ENCODE measurements at places on chromosomes 2 and 18.

DNA sequence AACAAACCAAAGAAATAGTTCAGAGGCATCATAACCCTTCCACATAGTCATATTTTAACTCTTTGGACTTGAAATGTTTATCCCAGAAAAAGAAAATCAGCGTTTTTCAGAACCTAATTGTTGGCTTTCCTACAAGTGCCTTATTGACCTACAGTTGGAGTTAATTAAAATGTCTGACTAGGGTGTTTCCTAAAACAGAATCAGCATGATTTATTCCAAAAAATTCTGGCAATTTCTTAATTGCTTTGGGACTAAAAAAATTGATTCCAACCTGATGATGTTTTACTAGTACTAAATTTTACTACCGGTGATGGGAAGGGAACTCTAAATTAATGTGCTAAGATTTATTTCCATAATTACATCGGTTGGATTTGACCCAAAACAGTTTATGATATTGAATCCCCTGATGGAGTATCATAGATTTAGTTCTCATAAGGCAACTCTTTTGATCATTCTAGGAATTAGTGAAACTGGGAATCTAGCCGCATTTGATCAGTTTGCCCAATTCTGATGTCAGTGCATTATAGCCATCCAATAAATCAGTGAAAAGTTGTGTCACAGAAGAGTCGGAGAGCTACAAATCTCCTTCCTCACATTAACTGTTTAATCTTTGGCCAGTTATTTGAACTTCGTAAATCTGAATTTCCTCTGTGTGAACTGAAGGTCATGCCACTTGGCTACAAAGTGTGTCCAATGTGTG is 134.3 kb upstream of the DSEL start:
- DNase-seq, result no peak

DNA sequence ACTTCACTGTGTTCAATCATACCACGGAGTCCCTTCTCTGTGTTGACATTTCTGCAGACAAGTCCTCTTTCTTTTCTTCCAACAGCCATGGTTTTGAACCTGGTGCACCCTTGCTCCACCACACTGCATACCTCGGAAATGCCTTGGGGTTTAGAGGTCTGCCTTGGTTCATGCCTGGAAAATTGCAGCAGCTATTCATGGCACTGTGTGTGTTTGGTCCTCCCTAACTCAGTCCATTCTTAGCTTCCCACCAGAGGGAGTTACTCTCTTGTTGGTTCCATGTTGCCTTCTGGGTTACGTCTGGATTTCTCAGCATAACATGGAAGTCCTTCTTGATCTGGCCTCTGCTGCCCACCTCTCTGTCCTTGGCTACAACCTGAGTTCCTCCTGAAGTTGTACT is 206.0 kb downstream of the FHOD3 start:
- DNase-seq, result no peak

- DNase-seq, result peak; percentile 51
These were observed 1.0 kb upstream of the ESPNL start for GRCh38 chr2:238098901-238099713.

DNA sequence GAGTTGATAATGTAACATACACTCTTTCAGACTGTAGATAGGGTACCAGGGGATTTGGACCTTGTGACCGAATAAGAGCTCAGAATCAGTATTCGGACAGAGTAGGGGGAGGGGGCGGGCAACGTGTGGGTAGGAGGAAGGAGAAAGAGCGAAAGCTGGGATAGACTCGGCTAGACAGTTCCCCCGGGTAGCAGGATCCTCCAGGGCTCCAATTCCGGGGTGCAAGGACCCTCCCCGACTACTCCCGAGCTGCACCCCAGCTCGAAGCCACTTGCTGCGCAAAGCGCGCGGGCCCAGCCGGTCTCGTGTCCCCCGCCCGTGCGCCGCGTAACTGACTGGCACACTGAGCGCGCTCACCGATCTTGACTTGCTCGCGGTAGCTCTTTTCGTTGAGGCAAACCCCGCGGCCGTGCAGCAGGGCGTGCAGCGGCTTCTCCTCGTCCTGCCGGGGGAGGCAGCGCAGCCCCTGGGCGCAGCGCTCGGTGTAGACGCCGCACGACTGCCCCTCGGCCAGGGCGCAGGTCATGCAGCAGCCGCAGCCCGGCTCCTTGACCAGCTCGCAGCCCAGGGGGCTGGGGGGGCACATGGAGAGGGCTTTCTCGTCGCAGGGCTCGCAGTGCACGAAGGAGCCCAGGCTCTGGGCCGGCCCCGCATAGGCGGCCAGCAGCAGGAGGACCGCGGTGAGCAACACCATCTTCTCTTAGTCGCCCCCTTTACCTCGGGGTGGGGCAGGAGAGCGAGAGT is 1.1 kb downstream of the IGFBP5 start:
- peak; percentile 82 for DNase-seq

DNA sequence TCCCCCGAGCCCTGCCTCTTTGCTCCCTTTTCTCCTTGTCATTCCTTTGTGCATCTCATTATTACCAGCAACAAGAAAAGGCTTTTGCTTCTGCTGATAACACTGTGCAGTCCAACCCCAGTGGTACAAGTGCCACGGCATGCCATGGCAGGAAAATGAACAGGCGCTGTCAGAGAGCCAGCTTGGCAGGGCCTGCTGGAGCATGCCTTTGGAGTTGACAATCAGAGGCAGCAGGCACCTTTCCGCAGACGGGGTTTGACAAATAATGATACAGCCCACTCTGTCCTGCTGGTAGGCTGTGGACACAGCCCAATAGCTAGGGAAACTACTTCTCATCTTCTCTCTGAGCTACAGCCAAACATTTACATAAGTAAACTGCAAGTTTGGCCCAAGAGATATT is 243.9 kb upstream of the LRRTM1 start:
- DNase-seq, result peak; percentile 82

- DNase-seq, result no peak
These were observed 149.1 kb downstream of the GREB1L start for GRCh38 chr18:21391074-21391673.

GRCh38 chr2:9250498-9251153 is 44.0 kb downstream of the ASAP2 start:
- no peak for DNase-seq

All from heart left ventricle (tissue), 16 donors.